ENCODE measurements at places on chromosomes 11 and 22.

DNA sequence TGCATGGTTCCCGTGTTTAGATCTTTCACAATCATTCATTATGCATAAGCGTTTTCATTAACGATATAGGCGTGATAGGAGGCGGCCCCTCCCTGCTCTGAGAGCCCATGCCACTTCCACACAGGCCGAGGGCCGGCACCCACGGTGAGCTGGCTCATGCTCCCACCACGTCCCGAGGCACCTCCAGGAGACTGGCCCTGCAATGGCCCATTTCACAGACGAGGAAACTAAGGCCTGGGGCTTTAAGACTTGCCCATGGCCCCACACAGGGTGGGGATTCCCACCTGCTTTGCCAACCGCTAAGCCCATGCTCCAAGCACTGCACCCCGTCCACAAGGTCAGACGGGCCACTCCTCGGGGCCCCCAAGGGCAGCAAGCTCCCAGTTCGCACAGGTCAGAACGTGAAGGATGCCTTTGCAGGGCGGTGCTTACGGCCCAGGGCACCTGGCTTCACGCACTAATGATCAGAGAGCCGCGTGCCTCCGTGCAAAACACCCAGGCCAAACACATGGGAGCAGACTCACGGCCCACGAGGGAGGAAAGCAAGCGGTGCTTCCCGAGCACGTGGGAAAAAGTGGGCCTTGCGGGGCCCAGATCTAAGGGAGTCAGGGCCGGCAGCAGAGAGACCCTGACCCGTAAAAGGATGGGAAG is 8.3 kb downstream of the OSBPL5 start:
- DNase-seq = no peak

- no peak for DNase-seq
Measured at GRCh38 chr11:133832096-133832990, 13.0 kb downstream of the SPATA19 start.

GRCh38 chr11:60513496-60514460 is 1.4 kb upstream of the MS4A13 start:
- no peak for DNase-seq

GRCh38 chr11:59641156-59641555 is 25.6 kb upstream of the OSBP start:
- DNase-seq = no peak

DNA sequence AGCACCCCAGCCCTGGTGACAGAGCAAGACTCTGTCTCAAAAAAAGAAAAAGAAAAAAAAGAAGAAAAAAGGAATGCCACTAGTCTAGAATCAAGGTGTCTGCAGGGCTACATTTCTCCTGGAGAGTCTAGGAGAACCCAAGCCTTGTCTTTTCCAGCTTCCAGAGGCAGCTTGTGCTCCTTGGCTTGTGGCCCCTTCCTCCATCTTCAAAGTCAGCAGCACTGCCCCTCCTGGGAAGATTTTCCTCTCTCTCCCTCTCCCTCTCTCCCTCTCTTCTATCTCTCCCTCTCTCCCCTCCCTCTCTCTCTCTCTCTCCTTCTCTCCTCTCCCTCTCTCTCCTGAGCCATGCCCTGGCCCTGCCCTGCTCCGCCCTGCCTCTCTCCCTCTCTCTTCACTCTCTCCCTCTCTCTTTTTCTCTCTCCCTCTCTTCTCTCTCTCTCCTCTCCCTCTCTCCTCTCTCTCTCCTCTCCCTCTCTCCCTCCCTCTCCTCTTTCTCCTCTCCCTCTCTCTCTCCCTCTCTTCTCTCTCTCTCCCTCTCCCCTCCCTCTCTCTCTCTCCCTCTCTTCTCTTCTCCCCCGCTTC is 97.7 kb upstream of the FGF3 start:
- no peak for DNase-seq

GRCh38 chr11:119880143-119880542 is 151.1 kb upstream of the NECTIN1 start:
- no peak for DNase-seq

GRCh38 chr11:86116386-86116726 is 47.5 kb upstream of the PICALM start:
- DNase-seq = no peak

- DNase-seq = no peak
Measured at GRCh38 chr11:127117231-127117739, 116.7 kb upstream of the KIRREL3 start.

DNA sequence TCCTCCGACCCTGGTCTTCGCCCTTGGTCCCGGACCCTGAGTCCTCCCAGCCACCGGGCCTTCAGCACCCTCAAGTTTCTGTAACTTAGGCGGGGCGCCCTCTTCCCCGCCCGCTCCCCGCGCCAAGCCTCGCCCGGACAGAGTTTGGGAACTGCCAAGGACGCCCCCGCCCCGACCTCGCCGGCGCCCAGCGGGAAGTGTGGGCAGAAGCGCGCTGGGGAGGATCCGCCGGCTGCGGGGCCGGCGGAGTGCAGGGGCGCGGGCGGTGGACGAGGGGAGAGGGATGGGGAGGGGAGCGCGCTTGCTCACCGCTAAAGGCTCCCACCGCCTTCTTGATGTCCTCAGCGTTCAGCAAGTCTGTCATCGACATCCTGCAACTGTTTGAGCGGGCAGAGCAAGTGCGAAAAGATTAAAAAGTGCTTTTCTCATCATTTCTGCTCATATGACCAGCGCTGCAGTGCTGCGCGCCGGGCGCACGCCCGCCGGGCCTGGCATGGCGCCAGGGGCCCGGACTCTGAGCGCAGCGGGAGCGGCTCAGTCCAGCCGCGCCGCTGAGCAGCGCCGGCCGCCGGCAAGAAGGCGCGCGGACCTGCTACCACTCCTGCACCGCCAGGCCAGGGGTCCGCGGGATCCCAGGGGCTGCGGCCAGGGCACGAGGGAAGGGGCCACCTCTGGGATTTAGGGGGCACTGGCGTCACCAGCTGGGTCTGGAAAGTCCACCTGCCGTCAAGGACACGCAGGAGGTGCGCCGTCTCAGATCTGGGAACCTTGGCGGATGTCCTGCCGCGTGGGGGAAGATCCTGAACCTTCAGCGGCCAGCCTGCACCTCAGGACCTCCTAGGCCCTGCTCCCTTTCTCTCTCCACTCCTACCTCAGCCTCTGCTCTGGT is at the start of gene PVALB:
Gene PVALB, minus strand, starts transcription at position 400 of the 889 bp plus-strand sequence. Its CDS starts 30 bp downstream, at position 370.
- no peak for DNase-seq

DNA sequence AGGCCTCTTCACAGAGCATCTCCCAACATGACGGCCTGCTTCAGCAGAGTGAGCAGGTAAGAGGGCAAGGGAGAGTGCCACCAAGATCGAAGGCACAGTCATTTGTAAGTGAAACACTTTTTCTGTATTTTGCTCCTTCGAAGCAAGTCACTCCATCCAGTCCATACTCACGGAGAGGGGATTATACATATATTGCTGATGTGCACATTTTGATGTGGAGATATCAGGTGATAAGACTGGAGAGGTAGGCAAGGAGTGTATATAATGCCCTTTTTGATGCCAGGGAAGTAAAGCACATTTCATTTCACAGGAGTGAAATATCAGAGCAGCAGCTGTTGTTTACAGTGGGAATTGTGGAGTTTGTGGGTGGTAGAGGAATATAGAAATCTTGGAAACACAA is 11.2 kb downstream of the PTS start:
- DNase-seq = no peak

DNA sequence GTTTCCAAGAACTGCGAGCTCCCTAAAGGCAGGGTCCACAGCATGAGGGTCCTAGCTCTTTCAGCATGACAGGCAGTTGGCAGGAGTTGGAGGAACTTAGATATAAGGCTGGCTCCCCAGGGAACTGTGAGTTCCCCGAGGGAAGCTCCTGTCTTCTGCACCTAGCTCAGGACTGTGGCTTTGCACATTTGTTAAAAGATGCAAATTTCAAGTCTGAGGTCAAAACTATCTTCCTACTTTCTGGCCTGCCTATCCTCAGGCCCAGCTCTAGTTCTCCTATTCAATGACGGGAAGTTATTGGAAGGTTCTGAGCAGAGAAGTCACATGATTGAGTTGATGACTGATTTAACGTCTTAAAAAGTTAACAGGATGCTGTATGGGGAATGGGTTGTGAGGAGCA is 11.7 kb upstream of the UCP3 start:
- no peak for DNase-seq

- no peak for DNase-seq
Measured at GRCh38 chr11:125958872-125959400, 13.1 kb downstream of the VSIG10L2 start.

GRCh38 chr11:9206496-9206895 is 58.7 kb downstream of the DENND5A start:
- DNase-seq = no peak

GRCh38 chr11:36056160-36056751 is 112.4 kb downstream of the LDLRAD3 start:
- DNase-seq = peak; percentile 28

DNA sequence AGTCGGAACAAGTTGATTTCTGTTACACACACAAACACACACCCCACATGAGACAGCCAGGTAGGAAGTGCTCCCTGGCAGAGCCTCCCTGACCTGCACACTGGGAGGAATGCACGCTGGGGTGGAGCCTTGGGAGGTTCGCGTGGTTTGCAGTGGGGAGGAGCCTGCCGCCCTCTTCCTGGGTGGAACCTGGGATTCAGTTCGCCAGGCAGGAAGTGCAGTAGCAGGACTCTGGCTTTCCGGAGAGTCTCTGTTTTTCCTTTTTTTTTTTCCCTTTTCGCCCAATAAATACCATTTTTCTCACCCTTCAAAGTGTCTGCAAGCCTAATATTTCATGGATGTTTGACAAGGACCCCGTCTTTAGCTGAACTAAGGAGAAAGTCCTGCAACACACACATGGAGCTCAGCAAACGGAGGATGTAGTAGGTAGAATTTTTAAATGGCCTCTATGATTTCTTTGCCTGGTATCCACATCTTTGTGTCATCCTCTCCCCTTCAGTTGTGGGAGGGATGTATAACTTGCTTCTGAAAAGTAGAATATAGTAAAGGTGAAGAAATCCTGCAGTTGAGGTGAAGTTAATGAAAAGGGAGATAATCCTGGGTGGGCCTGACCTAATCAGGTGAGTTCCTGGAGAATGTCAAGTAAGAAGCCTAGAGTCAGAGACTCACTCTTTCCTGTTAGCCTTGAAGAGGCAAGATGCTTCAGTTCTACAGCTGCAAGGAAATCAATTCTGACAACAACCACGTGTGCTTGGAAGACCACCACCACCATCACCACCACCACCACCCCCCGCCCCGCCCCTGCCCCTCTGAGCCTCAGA is 72.9 kb downstream of the PIWIL4 start:
- no peak for DNase-seq

GRCh38 chr22:47588578-47588960 is 826.1 kb downstream of the TBC1D22A start:
- no peak for DNase-seq

GRCh38 chr11:66904561-66904960 is 47.7 kb downstream of the LRFN4 start:
- no peak for DNase-seq

GRCh38 chr22:27226666-27227065 is 569.3 kb downstream of the MIAT start:
- DNase-seq = no peak

- DNase-seq = no peak
Measured at GRCh38 chr11:120257346-120257745, 17.4 kb downstream of the POU2F3 start.

- DNase-seq = no peak
Measured at GRCh38 chr11:97972731-97973130, 1048.0 kb upstream of the CNTN5 start.

DNA sequence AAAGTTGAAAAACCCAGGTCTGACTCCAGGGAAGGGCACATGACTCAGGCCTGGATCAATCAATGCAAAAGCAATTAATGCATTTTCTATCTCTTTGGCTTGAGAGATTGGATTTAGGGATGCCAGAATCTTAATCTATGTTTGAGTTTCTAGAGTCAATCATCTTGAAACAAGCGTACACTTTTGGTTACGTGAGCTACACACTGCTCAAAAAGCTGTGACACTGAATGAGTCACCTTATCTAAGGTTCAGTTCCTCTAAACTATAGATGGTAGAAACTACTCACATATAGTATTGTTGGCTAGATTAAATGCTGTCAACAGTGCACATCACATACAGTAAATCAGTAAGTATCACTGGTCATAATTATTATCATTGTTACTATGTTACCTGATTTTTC is 24.2 kb downstream of the MRE11 start:
- DNase-seq = no peak

GRCh38 chr22:41847300-41847699 is 14.4 kb downstream of the SREBF2 start:
- DNase-seq = no peak

GRCh38 chr22:46661221-46661851 is 41.1 kb downstream of the GRAMD4 start:
- no peak for DNase-seq

GRCh38 chr22:46500201-46500600 is 37.2 kb downstream of the CELSR1 start:
- DNase-seq = no peak

- peak; percentile 13 for DNase-seq
Measured at GRCh38 chr11:102794382-102794781, 3.6 kb downstream of the MMP1 start.

GRCh38 chr11:78109081-78110015 is 29.7 kb upstream of the NDUFC2 start:
- DNase-seq = no peak

DNA sequence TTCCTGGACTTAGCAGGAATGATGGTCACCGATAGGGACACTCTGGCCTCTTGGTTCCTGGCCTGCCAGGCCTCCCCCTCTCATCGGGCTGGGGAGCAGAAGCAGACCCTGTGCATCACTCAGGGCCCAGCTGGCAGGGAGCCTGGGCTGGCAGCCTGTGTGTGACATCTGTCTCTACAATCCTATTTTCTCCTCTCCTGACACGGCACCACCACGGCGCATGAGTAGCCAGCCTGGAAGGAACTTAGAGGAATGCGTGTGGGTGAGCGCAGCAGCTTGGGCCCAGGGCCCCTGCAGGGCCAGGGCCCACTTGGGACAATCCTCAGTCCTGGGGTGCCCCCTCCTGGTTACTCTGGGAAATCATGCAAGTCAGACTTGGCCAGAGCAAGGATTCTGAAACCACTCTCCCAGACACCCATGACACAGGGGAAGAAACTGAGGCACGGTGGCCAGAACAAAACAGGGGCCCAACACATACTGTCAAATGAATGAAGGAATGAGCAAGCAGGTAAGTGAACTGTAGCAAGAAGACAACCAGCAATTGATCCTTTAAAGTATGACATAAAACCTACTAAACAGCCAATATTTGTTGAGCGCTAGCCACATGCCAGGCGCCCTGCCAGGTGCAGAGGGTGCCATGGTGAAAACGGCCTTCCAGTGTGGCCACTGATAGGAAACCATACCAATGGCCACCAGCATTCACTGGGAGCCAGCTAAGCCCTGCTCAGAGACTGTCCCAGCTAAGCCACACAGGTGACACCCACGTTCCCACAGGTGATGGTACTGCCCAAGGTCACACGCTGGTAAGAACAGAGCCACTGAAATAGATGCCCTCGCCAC is 13.3 kb downstream of the RSPH14 start:
- peak; percentile 39 for DNase-seq

- peak; percentile 42 for DNase-seq
Measured at GRCh38 chr11:123404676-123405075, 25.4 kb upstream of the GRAMD1B start.

GRCh38 chr11:11584530-11584810 is 37.3 kb downstream of the GALNT18 start:
- no peak for DNase-seq

GRCh38 chr11:10301656-10302358 is 3.1 kb upstream of the ADM start:
- DNase-seq = peak; percentile 18

GRCh38 chr22:29245626-29246385 is 22.0 kb downstream of the RHBDD3 start:
- peak; percentile 52 for DNase-seq
